Stimulated activated CD4-positive, alpha-beta T cell treated with anti-CD3 and anti-CD28 coated beads, Interleukin-1b, Interleukin-23, amount 100 ng/mL, for 1 hour (primary cell): ENCODE measurements at places on chromosomes 11 and 22.

GRCh38 chr22:50691521-50691920 is 18.9 kb downstream of the SHANK3 start:
- no peak for DNase-seq

DNA sequence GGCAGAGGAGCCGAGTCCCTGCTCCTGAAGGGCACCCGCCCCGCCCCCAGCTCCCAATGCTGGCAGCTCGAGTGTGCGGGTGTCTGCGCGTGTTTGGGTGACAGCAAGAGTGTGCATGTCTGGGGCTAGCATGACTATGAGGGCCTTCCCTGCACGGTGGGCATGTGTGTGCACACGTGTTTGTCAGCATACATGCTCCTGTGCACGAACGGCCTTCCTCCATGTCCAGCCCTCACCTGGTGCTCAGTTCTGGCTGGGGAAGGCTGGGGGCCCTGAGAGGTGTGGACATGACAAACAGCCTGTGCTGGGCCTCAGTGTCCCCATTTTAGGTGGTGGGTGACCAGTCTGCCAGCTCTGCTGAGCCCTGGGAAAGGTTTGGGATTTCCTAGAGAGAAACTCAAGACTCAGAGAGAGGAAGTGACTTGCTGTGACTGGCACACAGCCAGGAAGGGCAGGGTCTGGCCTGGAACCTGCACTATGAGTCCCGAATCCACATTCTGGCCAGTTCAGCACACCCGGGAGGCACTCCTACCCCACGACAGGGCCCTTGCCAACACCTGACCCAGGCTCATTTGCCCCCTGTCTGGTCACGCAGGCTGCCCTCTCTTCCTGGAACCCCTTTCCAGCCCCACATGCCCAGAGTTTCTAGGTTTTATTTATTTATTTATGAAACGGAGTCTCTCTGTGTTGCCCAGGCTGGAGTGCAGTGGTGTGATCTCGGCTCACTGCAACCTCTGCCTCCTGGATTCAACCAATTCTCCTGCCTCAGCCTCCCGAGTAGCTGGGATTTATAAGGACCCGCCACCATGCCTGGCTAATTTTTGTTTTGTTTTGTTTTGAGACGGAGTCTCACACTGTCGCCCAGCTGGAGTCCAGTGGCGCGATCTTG is 3.3 kb upstream of the SHISA8 start:
- DNase-seq, result no peak

DNA sequence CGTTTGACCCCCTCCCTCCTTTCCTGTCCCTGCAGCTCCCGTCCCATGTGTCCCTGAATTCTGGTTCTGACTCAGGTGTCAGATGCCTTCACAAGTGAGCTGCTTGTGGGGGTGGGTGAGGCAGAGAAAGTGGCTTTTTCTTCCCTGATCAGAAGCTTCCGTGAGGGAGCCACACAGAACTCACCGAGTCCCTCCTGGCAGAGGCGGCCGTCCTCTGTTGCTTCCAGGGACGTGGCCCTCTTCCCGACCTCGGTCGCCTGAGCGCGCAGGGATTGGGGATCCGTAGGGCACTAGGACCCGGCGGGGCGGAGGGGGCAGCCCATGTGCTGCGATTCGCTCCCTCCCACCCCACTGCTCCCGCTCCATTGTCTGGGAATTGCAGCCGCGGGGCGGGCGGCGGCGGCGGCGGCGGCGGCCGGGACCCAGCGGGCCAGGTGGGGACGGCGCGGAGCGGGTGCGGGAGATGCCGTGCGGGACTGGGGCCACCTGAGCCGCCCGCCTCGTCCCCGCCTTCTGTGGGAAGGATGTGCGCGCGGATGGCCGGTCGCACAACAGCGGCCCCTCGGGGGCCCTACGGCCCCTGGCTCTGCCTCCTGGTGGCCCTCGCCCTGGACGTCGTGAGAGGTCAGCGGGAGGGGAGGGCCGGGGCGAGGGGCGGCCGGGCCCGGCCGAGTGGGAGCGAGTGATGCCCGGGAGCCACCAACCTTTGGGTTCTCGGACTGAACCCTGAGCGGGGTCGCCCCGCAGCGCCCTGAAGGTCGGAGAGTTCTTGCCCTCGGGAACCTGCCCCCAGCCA is at the start of gene TMEM132A:
Gene TMEM132A, plus strand, starts transcription at position 351 of the 796 bp plus-strand sequence. Its CDS starts 174 bp downstream, at position 525.
- no peak for DNase-seq

DNA sequence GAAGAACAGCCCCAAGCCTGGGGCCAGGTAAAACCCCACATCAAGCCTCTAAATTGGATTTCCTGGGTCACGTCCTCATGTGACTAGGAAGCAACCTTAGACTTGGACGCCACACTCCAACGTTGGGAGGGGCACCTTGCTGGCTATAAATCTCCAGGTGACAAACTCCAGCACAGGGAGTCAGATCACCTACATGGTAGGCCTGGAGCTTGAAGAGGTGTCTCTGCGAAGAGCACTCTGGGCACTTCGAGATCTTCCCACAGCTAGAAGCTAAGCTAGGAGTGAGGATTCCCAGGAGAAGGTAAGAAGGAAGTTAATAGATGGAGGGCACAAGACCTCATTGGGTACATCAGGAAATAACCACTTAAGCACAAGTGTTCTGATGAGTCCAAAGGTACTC is 77.1 kb upstream of the GNAZ start:
- DNase-seq, result no peak

GRCh38 chr11:43950311-43950855 is 7.9 kb downstream of the C11orf96 start:
- DNase-seq, result no peak

GRCh38 chr11:74278721-74279161 is 32.7 kb downstream of the P4HA3 start:
- no peak for DNase-seq

DNA sequence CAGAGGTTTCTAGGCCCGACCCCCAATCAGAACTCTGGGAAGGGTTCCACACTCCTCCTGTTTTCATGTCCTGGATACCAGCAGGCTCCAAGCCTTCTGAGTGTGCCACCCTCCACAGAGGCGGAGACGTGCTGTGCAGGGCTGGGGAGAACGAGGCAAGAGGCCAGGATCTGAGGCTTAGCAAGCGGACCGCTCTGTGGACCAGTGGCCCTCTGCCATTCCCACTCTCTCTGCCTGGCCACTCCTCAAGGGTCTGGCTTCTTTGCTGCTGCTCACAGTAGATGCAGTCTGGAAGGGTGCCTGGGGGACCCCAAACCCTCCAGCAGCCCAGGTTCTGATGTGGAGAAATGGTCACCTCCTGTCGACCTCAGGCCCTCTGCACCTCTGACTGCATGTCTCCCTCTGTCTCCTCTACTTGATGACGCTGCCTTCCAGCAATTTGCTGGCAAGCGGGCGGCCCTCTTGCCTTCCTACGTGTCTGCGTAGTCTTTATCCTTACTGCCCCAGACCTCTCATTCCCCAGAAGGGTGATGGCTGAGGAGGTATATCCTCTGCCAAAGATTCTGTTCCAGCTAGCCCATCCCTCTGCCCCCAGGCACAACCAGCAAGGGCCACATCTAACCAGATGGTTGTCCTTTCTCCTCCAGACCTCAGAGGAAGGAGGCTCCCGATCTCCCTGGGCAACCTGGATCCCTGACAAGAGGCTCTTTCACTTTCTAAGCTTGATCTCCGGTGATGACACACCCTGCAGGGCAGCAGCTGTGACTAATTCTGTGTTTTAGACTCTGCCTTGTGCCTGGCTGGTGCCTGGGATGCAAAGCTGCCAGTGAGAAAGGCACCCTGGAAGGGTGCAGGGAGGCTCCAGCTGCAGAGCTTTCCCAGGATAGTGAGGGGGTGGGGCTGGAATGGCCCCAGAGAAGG is 87.3 kb downstream of the NAT10 start:
- no peak for DNase-seq

DNA sequence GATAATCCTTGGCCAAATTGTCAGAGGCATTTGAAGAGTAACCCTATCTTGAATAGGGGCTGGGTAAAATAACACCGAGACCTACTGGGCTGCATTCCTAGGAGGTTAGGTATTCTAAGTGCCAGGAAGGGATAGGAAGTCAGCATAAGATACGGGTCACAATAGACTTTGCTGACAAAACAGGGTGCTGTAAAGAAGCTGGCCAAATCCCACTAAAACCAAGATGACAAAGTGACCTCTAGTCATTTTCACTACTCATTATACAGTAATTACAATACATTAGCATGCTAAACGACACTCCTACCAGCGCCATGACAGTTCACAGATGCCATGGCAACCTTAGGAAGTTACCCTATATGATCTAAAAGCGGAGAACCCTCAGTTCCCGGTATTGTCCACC is 964 bp upstream of the REXO2 start:
- DNase-seq, result no peak

GRCh38 chr11:2443406-2443805 is 908 bp downstream of the TRPM5 start:
- no peak for DNase-seq

GRCh38 chr22:35915477-35916013 is 113.1 kb downstream of the RBFOX2 start:
- no peak for DNase-seq

- no peak for DNase-seq
These were observed 41.7 kb downstream of the FAM227A start for GRCh38 chr22:38614332-38615063.

DNA sequence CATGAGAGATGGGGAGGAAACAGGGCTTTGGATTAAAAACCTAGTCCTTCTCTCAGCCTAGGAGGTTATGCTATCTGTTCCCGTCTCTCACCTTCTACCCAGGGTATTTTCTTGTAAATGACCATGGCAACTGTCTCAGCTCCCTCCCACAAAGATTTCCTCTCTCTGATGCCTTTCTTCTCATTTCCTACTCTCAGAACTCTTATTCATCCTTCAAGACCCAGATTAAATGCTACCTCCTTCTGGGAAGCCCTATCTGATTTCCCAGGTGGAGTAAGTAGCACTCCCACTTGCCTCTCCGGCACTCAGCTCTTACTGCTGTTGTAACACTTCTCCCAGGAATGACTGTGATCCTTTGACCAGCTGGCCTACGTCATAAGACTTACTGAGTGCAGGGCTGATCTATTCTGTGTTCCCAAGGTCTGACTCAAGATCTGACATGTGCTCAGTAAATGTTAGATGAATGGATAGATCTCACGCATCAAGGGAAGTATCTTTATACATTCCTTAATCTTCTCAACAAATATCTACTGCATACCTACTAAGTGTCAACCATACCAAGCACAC is 175.0 kb downstream of the TENM4 start:
- DNase-seq, result no peak

DNA sequence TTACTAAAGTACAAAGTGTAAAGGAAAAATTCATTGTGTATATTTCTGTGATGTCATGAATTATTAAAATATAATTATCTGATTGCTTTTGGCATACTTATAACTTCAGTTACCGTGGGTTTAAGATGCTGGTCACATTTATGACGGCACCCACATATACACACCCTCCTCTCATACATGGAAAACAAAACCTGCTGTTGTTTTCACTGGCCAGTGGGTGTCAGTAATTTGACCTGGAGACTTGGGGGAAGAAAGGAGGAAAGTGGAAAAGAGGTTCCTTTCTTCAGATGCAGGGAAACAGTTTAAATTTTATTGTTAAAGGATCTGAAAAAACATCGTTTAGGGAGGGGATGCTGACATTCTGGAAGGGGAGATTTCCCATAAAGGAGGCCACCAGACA is 742 bp upstream of the BBOX1 start:
- DNase-seq, result no peak

DNA sequence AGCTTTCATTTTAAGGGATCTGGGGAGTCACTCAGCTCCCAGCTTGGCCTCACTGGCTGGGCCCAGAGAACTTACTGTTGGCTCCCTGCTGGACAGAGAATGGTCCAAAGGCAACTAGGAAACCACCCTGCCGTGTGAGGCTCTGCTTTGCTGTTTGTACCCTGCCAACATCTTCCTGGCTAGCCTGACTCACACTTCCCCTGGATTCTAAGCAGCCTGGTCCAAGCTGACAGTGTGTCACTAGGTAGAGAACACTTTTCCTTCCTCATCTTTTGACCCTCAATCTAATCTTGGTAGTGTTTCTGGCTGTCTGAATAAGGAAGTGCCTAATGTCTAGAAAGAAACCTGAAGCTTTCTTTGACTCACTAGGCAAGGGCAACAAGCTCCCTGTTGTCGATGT is 76.7 kb downstream of the FAR1 start:
- no peak for DNase-seq
